Uterus (tissue), 4 donors: ENCODE measurements at places on chromosomes 6 and 20. TPM values are rescaled to one million over a fixed set of nuclear protein-coding genes. Genes with fewer than 3 reads are reported as not detected.

The CST8 gene
- total RNA-seq, result not detected

The CPNE5 gene
- 12.9 TPM for total RNA-seq

The SLC26A8 gene
- not detected for total RNA-seq

The MCCD1 gene
- total RNA-seq, result not detected

The MRAP2 gene
- total RNA-seq, result 2.1 TPM

The TUBB1 gene
- total RNA-seq, result not detected

The CTCFL gene
- not detected for total RNA-seq

The BNIP5 gene
- not detected for total RNA-seq

The CFAP206 gene
- 3.9 TPM for total RNA-seq

The HLA-DQA1 gene
- 3.8 TPM for total RNA-seq

The ELOVL2 gene
- total RNA-seq, result not detected

The AVP gene
- not detected for total RNA-seq

The TNFRSF21 gene
- total RNA-seq, result 5.0 TPM

The RNF8 gene
- 20.9 TPM for total RNA-seq

The SPACA1 gene
- total RNA-seq, result not detected

The ELMO2 gene
- total RNA-seq, result 55.4 TPM

DNA sequence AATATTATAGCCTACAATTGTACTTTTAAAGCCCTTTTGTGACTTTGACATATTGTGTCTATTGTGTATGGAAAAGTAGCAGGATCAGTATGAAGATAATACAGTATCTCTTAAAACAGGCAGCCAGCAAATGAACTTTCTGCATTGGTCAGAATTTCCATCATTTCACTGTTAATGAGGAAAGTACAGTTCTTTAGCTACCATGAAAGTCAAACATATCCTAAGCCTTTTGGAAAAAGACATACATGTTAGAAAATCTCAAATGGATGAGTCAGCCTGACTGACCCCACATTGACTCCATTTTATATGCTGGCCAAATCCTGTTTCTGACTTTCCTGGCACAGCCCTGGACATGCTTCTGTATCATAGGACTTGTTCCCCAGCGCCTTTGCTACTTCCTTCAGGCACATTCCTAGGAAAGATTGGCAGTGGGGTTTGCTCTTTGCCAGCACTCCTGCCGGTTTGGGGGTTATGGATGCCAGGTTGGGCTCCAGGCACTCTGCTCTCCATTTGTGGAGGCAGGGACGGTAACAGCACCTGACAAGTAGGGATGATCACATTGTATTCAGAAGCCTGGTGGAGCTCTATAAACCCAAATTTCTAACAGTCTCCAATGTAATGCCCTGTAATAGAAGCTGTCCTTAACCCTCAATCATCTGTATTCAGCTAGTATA lies 43.7 kb downstream of the TOP1 start:
- peak; percentile 41 for DNase-seq

- DNase-seq, result no peak
These were observed 13.8 kb upstream of the B4GALT5 start for GRCh38 chr20:49727478-49727877.

- no peak for DNase-seq
These were observed 5.3 kb upstream of the HIVEP2 start for GRCh38 chr6:142950291-142950690.

- DNase-seq, result no peak
These were observed 143.7 kb downstream of the REV3L start for GRCh38 chr6:111339294-111339693.

DNA sequence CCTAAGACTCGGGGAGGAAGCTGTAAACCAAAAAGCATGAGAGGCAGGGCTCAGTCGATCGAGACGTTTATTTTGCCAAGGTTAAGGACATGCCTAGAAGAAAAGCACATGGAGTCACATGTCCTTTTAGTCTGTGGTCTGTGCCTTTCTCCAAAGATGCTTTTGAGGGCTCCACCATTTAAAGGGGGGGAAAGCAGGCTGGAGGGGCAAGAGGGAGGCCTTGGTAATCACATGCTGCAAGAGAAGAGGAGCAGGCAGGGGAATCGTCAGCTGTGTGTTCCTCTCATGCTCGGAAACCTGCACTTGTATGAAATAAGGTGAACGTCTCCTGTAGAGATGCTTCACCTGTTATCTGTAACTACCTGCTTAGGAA lies 9.1 kb upstream of the YTHDF1 start:
- DNase-seq, result no peak

DNA sequence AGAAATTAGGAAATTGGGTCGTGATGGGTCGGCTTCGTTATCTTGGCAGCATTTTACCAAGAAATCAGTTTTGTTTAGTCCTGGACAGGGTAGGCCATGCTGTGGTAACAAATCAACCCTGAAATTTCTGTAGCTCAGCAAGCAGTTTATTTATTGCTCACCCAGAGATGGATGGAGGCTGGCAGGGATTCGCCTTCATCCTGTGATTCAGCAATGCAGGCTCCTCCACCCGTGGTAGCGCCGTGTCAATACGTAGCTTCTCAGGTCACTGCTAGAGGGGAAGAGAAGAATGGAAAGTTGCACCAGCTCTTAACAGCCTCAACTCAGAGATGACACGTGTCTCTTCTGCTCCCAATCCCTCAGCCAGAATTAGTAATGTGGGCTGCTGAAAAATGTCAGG lies 157.0 kb upstream of the SGK1 start:
- no peak for DNase-seq

DNA sequence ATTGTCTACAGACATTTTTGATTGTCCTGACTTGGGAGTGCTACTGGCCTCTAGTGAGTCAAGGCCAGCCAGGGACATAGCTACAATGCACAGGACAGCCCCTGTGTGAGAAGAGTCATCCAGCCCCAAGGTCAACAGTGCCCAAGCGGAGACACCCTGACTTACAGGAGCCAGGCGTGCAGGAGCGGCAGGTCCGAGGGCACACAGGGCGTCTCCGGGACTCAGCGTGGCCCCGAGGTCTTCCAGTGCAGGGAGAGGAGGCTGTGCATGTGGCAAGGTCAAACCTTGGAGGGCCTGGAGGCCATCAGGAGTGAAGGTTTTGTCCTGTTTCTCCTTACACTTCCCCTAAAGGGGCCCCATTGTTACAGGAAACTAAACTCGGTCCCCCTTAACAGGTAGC lies 41.3 kb upstream of the QKI start:
- DNase-seq, result no peak

DNA sequence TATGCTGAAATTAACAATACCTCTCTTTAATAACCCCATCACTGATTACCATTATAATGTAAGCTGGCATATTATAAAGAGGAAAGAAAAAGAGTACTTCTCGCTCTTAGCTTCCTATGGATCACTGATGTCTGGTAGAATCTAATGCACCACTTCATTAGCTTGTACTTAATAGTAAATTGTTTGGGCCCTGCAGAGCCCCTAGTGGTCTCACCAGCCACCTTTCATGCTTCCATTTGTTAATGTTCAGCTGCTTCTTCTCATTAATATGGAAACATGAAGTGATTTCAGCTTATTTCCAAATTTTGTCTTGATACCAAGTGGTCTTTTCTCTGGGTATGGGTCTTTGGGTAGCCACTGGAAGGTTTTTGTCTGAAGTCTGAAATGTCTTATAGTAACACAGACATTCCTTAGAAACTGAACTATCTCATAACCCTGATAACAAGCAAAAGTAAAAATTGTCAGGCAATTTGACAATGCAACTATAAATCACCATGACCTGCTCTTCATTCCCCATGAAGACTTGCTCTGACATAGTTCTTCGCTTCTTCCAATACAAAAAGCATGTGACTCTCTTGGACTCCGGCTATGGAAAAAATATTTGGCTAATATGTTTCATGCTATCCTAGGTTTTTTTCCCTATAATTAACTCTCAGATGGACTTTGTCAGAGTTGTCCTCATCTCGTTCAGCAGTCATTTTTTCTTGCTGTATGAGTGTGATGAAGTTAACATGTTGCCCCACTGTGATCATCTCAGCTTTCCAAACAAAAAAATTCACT lies 395.8 kb upstream of the MARCKS start:
- no peak for DNase-seq

GRCh38 chr6:53858196-53858595 lies 63.4 kb downstream of the LRRC1 start:
- DNase-seq, result no peak

DNA sequence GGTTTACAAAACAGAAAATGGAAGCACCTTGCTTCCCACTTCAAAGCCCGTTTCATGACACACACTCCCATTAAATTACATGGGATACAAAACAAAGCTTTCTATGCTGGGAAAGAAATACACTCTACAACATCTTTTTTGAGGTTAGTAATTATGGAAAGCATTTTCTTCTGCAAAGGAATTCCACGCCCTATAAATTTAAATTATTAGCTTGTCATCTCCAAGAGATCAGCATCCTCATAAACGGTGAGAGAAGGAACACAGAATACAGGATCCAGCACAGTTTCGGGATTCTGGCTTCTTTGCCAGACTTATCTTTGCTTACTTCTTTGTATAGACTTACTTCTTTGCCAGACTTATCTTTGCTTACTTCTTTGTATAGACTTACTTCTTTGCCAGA lies 1.3 kb upstream of the SMPDL3A start:
- no peak for DNase-seq

DNA sequence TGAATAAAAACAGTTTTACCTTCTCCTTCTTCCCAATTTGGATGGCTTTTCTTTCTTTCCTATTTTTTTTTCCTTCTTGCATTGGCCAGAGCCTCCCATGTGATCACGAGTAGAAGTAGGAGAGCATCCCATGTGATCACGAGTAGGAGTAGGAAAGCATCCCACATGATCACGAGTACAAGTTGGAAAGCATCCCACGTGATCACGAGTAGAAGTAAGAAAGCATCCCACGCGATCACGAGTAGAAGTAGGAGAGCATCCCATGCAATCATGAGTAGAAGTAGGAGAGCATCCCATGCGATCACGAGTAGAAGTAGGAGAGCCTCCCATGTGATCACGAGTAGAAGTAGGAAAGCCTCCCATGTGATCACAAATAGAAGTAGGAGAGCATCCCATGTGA lies 218.6 kb downstream of the DLL1 start:
- no peak for DNase-seq

DNA sequence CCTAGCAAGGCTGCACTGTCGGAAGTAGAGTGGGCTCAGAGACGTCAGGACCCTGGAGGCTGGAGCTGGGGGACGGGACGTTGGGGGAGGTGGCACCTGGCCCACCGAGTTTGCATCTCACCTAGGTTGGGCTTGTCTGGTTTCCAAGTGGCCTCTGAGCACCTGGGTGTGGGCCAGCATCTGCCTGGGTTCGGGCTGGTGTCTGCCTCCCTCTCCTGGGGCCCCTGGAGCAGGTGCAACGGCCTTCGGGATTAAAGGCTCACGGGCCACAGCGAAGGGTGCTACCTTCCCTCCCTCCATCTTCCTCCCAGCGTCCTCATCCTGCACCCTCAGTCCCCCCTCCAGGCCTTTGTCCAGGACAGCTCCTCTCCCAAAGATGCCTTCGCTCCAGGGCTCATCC lies 6.0 kb downstream of the HRH3 start:
- no peak for DNase-seq

GRCh38 chr6:93849857-93850256 lies 430.5 kb upstream of the EPHA7 start:
- no peak for DNase-seq

DNA sequence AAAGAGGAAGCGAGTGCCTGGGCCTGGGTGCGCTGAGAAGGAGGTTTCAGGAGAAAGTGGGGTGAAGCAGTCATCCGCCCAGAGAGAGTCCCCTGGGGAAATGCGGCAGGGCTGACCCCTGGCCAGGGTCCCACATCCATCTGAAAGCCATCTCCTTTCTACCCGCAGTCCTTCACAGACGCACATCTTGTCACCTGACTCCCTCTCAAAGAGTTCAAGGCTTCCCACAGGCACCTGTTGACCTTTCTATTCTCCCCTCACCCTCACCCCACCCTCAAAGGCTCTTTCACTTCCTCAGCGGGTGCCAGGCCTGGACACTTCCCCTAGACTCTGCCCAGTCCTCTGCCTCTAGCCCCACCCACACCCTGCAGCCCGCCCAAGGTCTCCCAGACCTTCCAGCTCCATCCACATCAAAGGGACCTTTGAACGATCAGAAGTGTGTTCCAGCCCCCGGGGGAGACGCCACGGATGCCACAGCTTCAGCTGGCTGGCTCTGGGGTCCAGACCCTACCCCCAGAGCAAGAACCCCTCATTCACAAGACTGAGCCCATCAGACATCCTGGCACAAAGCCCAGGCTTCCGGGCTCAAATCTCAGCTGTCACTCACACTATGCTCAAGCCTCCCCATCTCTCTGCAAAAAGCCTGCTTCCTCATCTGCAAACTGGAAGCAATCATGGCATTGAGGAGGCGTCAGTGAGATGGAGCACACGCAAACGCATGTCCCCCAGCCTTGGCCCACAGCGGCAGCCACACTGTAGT lies 2.1 kb downstream of the CTSZ start:
- peak; percentile 22 for DNase-seq

- no peak for DNase-seq
These were observed 315.6 kb upstream of the PTCHD4 start for GRCh38 chr6:48426636-48427035.

DNA sequence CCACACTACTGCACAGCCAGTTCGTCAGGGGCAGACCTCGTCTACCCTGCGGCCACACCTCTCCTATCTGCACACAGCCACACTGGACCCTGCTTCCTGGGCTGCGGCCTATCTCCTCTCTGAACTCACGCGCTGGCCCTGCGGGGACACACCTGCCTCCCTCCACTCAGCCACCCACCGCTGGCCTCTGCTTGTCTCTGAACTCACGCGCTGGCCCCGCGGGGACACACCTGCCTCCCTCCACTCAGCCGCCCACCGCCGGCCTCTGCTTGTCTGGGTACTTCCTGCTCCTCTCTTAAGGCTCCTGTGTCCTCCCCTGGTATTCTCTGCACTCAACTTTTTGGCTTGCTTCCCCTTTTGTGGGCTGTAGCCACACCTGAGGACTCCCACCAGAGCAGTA lies 52.3 kb downstream of the HUS1B start:
- DNase-seq, result no peak

DNA sequence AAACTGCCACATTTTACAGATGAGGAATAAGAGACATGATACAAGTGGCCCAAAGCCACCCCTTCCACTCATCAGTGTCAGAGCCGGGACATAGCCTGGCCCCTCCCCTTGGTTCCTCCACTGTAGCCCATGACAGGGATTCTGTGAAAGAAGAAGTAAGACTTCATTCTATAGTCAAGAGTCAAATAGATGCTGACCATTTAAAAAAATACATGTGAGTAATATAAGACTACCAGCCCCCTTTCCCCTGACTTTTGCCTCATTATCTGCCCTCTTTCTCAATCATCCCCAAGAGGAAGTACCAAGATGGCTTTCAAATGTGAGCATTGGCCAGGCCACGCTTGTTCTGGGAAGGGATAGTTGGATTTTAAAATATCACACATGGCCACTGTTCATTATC lies 57.8 kb upstream of the TAB2 start:
- no peak for DNase-seq

DNA sequence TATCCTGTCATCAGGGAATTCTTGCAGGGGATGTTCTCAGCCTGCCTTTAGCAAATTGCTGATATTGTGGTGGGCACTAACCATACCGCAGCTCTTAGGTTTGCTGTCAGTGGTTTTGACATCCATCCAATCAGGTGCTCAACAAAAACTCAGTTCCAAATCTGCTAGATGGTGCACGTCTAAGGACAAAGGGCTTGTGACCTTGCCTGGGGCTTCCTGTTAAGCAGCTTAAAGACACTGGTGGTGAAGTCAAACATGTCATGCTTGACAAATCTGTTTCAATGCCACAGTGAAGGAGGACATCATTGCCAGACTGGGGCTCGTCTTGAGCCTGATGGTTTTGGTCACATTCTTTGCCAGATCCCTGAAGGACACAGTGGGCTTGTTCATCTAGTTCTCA lies 179.8 kb upstream of the NOX3 start:
- DNase-seq, result no peak

- no peak for DNase-seq
These were observed 649.1 kb upstream of the GJE1 start for GRCh38 chr6:141483598-141484061.

- no peak for DNase-seq
These were observed 75.5 kb upstream of the CD2AP start for GRCh38 chr6:47402081-47402480.
